Glomerular endothelial cell (primary cell): ENCODE measurements at places on chromosomes 7 and 10. TPM values are rescaled to one million over a fixed set of nuclear protein-coding genes. Genes with fewer than 3 reads are reported as not detected.

Gene SPDYE11
- not detected in 2 replicates for total RNA-seq

GRCh38 chr7:95874541-95875265 is 102.3 kb downstream of the DYNC1I1 start:
- DNase-seq, result peak; percentile 72

DNA sequence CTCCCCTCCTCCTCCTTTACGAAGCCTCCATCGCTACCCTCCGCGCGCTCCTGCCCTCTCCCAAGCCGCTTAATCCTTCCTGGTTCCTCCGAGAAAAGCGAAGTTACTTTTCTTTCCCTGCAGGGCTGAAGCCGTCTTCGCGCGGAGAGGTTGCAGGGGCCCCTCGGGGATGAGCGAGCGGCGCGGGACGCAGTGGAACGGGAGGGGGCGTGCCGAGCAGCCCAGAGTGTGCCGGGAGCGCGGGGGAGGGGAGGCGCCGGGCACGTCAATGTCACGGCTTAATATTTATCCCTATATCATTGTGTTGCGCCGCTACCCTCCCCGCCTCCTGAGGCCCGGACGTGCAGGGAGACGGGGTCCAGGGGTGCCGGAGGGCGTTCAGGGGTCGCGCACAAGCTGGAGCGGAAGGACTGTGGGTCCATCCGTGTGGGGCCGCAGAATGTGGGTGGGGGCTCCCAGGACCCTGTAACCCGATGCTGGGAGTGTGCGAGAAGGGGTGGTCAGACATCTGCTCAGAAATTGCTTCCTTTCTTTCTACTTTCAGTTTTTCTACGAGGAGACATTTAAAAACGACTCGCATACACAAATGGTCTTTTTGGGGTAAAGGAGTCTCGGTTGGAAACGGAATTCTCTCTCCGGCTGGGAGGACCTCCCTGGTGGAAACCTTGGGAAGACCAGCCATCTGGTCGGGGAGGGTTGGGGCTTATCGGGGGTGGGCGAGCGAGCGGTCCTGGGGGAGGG is 2.4 kb downstream of the CDK6 start:
- DNase-seq, result no peak

Gene KIAA1549
- 7.8 and 8.7 TPM in 2 replicates for total RNA-seq
